ENCODE measurements at places on chromosomes 7 and 10.

GRCh38 chr10:61752111-61753011 lies 89.6 kb downstream of the CABCOCO1 start:
- peak; percentile 49 for DNase-seq

GRCh38 chr7:112334366-112334765 lies 115.9 kb upstream of the IFRD1 start:
- DNase-seq: no peak

DNA sequence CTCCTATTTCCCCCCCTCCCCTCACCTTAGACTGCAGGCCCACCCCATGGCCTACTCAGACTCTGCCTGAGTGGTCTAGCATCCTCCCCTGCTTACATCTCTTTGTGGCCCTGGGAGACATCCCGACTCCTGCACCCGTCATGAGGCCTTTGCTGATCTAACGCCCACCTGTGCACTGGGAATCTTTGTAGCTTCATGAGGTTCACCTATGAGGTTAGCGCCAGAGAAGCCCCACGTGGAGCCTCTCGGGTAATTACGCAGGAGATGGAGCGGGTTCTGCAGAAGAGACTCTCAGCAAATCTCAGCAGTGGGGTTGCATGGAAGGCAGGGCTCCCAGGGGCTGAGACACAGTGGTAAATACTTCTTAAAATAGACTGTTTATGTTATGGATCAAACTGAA lies 43.5 kb upstream of the HSPA12A start:
- no peak for DNase-seq

DNA sequence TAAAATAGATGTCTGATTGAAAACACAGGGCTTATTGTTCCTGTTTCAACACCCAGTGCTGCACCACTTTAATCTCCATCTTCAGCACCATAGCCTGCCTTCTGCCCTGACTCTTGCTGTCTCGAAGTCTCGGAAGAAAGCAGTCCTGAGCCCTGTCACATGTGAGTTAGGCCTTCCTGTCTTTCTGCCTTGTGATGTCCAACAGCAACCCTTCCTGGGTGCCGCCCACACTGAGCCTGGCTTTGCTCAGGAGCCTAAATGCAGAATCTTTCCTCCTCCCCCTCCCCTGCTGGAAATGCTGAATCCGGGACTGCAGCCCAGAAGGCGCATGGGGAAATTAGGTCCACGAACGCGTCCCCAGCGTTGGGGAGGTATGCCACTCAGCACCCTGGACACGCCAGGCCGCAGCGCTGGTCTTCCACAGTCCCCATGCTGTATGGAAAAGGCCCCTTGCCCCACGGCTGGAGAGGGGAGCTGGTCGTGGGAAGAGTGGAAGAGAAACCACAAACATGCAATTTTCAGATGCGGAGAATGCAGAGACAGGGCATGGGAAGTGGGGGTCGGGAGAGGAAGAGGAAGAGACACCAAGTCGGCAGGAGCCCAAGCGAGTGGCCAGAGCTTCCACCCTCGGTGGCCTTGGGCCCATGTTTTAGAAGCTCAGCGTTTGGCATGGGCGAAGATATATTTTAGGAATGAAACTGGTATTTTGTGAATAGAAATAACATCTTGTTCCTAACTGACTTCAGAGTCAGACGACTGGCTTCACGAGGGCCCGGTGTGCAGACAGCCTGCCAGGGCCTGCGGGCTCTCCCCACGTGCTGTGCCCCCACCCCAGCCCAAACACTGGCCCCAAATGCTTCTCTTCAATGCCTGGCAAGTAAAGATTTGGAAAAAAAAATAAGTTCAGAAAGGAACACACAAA lies 656.1 kb upstream of the FOXK1 start:
- DNase-seq: no peak

DNA sequence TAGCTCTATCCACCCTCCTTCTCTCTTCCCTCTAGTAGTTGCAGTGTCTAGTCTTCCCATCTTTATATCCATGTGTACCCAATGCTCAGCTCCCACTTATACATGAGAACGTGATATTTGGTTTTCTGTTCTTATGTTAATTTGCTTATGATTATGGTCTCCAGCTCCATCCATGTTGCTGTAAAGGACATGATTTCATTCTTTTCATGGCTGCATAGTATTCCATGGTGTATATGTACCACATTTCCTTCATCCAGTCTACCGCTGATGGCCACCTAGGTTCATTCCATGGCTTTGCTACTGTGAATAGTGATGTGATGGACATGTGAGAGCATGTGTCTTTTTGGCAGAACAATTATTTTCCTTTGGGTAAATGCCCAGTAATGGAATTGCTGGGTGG lies 6.5 kb downstream of the PRSS2 start:
- DNase-seq: no peak

DNA sequence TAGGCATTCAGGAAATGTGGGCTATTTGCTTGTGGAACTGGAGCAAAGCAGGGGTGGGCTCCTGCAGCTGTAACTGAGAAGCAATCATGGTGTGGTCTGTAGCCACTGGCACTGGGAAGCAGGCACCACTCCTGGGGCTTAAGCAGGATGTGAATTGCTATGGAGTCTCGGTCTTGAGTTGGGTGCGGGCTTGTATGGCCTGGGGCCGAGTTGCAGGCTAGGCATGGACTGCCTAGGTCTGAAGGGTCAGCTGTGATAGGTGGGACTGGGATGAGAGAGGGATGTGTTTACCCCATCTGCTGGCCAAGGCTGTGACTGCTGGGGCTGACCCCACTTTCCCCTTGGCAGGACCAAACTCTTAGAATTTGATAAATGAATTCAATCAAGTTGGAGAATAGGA lies 43.0 kb downstream of the ADCY1 start:
- DNase-seq: no peak

DNA sequence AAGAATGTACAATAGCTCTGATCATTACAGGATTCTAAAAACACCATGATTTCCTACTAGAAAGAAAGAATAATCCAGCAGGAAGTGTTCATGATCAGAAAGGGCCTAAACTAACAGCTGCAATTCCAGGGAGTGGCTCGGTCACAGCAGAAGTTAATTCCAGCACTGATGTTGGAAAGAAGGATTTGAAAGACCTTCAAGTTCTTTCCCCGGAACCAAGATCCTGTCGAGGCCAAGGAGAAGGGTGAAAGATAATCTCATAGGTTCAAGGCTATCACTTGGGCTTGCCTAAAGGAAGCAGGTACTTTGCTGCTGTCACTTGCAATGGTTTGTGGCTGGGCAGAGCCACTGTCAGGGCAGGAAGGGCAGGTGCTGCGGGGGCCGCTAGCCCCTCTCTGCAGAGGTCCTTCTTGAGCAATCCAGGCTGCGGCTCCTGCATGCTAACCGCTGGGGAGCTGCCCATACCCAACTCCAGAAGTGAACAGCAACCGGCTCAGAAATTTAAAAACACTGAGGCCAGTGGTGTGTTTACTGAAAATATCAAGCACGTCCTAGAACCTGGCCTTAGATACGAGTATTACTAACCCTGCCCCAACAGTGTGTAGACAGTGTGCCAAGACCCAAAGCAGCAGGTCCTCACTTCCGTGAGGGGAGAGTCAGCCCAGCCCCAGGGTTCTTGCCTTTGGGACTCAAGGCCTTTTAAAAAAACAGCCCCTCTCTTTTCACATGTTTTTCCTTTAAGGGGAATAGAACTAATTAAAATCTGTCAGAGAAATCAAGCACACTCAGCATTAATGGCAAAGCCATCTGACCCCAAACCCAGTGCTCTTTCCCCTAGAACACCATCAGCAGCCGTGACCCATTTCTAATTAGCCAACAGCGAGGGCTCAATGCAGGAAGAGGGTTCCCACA lies 76.8 kb downstream of the VIPR2 start:
- DNase-seq: no peak
